ENCODE measurements at places on chromosomes 6 and 20.

DNA sequence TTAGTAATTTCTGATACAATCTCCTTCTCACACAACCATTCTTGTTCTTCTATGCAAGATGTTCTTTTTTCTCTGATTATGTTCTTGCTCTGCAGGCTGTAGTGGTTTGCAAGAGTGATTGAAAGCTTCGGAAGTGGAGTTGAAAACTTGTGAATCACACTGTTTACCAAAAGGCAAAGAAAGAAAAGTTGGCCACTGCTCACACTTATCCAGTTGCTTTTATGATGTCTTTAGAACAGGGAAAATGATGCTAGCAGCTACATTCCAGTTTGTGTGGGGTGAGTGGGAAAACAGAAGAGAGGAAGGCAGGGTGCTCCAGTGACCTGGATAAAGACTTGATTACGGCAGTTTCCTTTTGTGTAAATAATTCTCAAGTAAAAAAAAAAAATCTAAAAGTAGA, 583.3 kb downstream of the TENT5A start:
- DNase-seq: peak; percentile 9

GRCh38 chr6:74273541-74273940, 577.5 kb downstream of the CD109 start:
- no peak for DNase-seq

- no peak for DNase-seq
These were observed 51.2 kb upstream of the MARCKS start for GRCh38 chr6:113805811-113806495.

GRCh38 chr6:6890400-6890858, 217.3 kb upstream of the RREB1 start:
- peak; percentile 51 for DNase-seq

DNA sequence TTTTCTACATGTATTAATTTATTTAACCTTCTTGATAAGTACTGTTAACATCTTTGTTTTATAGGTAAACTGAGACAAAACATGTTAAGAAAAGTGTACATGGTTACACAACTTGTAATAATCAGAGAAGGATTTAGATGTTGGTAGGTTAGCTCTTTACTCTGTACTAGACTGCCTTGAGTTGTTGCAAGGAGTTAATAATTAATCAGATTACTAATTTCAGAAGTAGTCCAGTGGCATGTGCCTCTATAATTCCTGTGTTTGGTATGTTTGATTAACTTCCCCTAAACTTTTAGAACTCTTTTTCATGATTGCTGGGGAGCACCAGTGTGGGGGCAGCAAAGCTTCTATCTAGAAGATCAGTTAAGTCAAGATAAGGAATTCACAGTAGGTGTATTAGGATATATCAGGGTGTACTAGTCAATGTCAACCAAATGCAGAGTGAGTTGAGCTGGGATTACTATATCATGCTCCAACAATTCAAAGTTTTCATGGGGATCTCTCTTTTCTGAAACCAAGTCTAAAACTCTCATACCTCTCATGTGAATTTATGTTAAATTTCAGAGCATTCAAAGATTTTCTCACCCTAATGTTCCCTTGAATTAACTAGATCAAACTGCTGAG, 129.7 kb upstream of the AHI1 start:
- DNase-seq: no peak

- DNase-seq: no peak
These were observed 26.9 kb downstream of the PCNA start for GRCh38 chr20:5092765-5093339.

DNA sequence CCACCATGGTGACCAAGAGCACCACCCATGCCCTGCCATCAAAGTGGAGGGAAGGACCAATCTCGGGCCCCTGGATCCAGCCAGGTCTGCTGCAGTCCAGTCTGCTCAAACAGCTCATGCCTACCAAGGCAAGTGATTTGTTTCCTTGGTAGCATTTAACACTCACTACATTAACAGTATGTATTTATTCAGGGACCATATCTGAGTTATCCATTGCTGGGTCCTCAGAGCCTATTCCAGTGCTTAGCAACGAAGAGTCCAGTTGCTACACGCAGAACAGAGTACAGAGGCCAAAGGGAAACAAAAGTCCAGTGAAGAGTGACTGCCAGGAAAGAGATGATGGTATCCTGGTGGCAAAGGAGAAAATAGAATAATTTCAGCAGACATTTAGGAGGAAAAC, 352.2 kb downstream of the PTPRT start:
- no peak for DNase-seq

- DNase-seq: no peak
These were observed 69.2 kb upstream of the TRAF3IP2 start for GRCh38 chr6:111674883-111675282.

- no peak for DNase-seq
These were observed 94.5 kb downstream of the F13A1 start for GRCh38 chr6:6225885-6226529.

- no peak for DNase-seq
These were observed 59.7 kb downstream of the KIF13A start for GRCh38 chr6:17927705-17928104.

DNA sequence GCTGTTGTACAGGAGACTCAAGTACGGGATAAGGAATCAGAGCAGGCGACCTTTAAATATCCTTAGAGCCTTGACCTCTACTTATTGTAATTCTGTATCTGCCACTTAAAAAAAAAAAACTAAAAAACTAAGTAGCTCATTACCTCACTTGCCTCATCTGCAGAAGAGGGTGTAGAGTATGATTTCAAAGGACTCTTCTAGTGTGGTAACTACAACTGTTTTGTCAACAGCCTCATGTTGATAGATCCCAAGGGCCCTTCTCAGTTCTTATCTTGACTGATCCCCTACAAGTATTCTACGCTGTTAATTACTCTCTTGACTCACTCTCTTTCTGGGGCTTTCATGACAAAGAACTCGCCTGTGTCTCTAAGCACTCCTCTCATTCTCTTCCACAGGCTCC, 16.7 kb upstream of the PDYN start:
- DNase-seq: no peak

DNA sequence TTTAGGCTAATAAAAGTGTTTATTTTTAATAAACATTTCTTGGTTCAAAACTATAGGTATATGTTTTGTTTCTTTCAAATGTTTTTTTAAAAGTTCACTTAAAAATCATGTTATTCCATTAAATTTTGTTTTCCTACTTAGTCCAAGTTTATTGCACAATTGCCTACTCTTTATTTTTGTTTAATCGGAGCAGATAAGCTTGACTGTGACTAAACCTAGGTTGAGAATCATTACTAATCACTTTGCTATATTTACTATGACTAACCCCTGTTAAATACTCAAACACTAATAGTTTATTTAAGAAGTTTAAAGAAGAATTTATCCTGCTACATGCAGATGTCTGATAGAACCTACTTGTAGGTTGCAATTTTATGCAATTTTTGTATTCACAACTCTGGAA, 18.8 kb downstream of the MAP3K4 start:
- DNase-seq: peak; percentile 19

- DNase-seq: no peak
These were observed 108.5 kb upstream of the ARMC2 start for GRCh38 chr6:108739496-108740330.

DNA sequence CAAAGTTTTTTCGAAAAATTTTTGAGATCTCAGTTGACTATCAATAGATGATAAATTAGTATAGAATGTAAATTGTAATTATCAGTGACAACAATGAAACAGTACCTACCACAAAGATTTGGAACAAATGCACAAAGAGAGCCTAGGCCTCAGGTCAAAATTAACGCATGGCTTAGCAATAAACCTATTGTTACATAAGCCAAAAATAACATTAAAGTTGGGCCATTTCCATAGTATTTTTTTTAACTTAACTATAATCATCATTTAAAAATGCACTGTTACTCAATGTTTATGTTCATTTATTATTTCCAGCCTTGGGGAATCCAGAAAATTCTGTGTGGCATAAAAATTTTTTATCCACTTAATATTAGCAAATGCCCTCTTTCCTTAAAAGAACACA, 117.0 kb downstream of the EPB41L2 start:
- DNase-seq: no peak

DNA sequence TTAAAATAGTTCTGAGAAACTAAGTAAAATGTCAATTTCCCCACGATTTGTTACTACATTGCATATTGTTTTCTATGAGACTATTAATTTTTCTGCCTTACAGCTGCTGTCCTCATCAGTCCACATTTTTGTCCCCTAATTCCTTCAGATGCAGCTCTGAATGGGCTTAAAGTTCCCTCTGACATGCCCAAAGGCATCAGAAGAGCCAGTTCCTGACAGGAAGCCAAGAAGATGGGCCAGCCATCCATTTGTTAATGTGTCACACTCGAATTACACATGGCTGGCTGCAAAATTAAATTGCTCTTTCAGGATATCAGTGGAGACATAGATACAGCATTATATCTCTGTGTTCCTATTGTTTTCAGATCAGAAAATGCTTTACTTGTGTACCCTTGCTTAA, 1223.0 kb downstream of the EPHA7 start:
- DNase-seq: no peak

DNA sequence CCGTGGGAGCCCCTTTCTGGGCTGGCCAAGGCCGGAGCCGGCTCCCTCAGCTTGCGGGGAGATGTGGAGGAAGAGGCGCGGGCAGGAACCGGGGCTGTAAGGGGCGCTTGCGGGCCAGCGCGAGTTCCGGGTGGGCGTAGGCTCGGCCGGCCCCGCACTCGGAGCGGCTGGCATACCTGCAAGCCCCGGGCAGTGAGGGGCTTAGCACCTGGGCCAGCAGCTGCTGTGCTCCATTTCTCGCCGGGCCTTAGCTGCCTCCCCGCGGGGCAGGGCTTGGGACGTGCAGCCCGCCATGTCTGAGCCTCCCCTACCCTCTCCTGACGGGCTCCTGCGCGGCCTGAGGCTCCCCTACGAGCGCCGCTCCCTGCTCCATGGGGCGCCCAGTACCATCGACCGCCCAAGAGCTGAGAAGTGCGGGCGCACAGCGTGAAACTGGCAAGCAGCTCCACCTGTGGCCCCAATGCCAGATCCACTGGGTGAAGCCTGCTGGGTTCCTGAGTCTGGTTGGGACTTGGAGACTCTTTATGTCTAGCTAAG, 82.8 kb upstream of the E2F3 start:
- no peak for DNase-seq

DNA sequence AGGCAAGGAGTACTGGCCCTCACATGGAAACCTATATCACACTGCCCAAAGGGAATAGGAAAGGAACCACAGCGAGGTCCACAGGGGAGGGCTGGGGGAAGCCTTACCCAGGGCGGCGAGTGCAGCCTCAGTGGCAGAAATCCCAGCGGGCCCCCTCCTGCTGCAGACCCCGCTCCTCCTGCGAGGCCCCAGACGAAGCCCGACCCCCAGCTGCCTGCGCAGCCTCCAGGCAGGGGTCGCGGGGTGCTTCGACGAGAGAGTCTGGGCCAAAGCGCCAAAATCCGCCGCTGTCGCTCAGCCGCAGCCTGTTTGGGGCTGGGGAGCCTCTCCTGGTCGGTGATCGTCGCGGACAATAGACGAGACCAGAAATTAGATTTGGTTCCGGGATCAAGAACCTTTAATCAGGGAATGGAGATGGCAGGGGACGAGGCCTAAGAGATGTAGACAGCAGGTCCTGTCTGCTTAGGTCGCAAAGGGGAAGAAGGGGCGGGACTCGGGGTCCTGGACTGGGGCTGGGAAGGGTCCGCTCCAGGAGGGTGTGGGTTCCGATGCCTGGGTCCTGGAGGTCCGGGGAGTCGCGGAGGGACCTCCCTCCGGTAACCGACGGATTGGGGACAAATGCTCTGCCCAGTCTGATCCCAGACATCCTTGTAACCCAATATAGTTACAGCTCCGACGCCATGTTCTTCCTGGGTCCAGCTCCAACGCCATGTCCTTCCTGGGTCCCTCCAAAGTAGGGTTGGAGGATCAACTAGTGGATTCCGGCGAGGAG, 36.4 kb upstream of the HLA-E start:
- DNase-seq: no peak

DNA sequence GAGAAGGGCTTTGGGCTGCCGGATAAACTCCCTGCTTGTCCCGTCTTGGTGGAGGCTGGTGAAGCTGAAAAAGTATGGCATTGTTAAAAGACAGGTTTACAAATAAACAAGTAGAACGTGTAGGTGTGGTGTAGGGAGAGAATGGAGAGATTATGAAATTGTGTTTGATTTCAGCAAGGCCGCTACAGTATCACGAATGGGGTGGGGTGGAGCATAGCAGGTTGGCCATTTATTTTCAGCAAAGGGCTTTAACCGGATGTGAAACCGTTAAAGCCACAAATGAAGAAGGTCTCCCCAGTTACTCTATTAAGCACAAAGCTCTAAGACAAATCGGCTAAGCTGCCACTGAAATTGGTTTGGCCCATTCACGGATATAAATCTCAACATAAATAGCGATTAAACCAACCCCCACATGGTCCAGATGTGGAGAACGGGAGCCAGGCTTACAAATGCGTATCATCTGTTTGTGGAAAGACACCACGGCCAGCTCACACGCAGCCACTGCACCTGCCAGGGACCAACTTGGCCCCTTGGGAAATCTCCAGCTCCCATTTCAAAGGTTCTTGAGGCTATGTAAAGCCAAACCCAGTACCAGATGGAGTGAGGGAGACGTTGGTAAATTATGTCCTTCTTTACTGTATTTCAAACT, 94.0 kb downstream of the ZMYND8 start:
- no peak for DNase-seq

DNA sequence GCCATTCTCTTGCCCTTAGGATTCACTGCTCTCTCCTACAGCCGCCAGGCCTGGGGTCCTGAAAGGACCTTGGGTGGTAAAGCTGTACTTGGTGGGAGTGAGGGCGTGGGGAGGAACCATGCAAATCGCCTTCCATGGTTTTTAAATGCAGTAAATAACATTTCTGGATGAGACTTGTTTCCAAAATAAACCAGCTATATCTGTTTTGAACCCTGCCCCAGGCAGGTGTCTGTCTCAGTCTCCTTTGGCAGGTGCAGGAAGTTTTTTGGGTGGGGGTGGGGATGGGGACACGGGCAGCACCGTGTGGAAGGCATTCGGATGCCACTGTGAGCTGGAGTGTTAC, 14.3 kb downstream of the ITPA start:
- DNase-seq: no peak

DNA sequence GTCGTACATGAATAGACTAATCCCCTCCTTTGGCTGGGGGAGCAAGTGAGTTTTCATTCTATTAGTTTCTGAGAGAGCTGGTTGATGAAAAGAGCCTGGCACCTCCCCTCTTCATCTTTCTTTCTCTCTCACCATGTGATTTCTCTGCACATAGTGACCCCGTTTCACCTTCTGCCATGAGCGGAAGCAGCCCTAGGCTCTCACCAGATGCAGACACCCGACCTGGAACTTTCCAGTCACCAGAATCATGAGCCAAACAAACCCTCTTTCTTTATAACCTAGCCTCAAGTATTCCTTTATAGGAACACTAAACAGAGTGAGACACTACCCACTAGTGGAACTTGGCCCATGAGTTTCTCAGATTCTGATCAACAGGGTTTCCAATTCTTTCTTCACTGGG, 16.4 kb downstream of the OTOR start:
- no peak for DNase-seq

GRCh38 chr6:166656230-166657151, 29.4 kb upstream of the RPS6KA2 start:
- DNase-seq: peak; percentile 33
